ENCODE measurements at places on chromosomes 3 and 15.

DNA sequence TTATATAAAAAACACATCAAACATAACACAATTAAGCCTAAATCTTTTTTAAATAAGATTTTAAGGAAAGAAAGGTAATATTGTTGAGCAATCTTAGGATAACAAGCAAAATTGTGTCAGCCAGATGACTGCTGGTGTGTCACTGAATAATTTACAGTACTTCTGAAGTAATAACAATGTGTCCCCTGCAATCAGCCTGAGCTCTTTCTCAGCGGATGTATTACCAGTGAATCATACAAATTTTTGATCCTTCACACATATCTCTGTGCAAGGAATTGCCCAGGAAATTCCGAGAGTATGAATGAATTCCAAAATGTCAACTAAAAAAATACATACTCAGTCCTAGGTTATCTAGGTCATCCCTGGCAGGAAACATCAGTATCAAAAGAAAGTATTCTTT lies 76.6 kb upstream of the PTX3 start:
- H3K4me1 ChIP-seq, result no peaks in the 10 kb centered on the region
- no peak overlapping the region for H3K27ac ChIP-seq
- H3K27me3 ChIP-seq, result no peaks in the 10 kb centered on the region
- H3K36me3 ChIP-seq, result no peaks in the 10 kb centered on the region

DNA sequence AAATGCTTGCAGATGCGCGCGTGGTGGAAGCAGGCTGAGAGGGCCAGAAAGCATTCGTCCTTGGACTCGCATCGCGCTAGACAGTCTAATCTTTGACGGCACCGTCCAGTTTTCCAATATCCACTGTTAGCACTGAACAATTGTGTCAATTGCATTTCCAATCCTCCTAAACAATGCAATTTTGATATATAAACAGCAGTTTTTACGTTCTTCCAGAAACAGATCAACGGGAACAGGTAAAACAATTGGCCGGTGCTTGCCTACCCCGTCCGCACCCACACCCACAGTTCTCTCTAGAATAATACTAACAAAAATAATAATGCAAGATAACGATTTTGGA lies 17.2 kb downstream of the CPN2 start:
- no peak for DNase-seq
- no peaks in the 10 kb centered on the region for H3K36me3 ChIP-seq
- H3K4me3 ChIP-seq, result peak overlapping the region; percentile 38

- H3K27ac ChIP-seq, result no peak overlapping the region
- H3K4me3 ChIP-seq, result no peak overlapping the region
- H3K4me1 ChIP-seq, result no peaks in the 10 kb centered on the region
- no peaks in the 10 kb centered on the region for H3K27me3 ChIP-seq
Observed at GRCh38 chr15:25171111-25171811, 216.5 kb downstream of the SNRPN start.

GRCh38 chr3:16400106-16400931 lies 113.2 kb downstream of the RFTN1 start:
- peak overlapping the region; percentile 50 for H3K27ac ChIP-seq
- H3K36me3 ChIP-seq, result no peaks in the 10 kb centered on the region
- DNase-seq, result no peak
- H3K27me3 ChIP-seq, result no peaks in the 10 kb centered on the region

DNA sequence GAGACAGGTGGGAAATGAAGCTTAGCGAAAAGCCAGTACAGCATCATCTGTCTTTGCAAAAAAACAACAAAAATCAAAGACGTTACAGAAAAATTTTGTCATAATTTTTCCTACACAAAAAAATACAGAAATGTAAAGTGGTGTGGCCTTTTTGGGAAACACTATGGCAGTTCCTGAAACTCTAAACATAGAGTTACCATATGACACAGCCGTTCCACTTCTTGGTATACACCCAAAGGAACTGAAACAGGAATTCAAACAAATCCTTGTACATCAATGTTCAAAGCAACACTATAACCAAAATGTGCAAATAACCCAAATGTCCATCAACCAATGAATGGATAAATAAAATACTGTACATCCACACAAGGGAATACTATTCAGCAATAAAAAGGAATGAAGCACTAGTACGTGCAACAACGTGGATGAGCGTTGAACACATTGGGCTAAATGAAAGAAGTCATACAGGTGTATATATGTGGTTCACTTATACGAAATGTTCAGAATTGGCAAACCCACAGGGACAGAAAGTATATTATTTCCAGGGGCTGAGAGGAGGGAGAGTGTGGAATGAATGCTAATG lies 46.8 kb downstream of the GLB1 start:
- no peak overlapping the region for H3K4me3 ChIP-seq
- H3K27ac ChIP-seq, result no peak overlapping the region
- peaks cover 30% of the 10 kb centered on the region for H3K36me3 ChIP-seq

GRCh38 chr3:12810013-12810780 lies 13.7 kb downstream of the CAND2 start:
- no peaks in the 10 kb centered on the region for H3K27me3 ChIP-seq
- H3K4me3 ChIP-seq, result peak overlapping the region; percentile 54
- peak; percentile 98 for DNase-seq
- peaks cover 11% of the 10 kb centered on the region for H3K36me3 ChIP-seq
- H3K27ac ChIP-seq, result peak overlapping the region; percentile 85
- peaks cover 19% of the 10 kb centered on the region for H3K4me1 ChIP-seq

DNA sequence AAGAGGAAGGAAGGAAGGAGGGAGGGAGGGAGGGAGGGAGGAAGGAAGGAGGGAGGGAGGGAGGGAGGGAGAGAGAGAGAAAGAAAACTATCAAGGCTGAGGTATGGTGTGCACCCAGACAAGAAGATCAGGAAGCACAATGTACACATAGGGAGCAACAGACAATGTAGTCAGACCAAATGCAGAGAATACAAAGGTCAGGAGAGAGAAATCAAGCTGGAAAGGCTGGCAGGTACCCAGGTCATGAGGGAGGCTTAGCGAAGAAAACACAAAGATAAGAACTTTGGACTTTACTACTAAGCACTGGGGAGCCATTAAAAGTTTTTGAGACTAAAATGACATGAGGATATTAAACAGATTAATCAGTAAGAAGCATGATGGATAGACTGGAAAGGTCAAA lies 176.0 kb upstream of the TMCO5A start:
- H3K27me3 ChIP-seq, result no peaks in the 10 kb centered on the region
- no peak overlapping the region for H3K4me3 ChIP-seq
- no peaks in the 10 kb centered on the region for H3K36me3 ChIP-seq
- no peaks in the 10 kb centered on the region for H3K4me1 ChIP-seq
- peak; percentile 33 for DNase-seq

- peak; percentile 37 for DNase-seq
- peaks cover 67% of the 10 kb centered on the region for H3K36me3 ChIP-seq
- no peaks in the 10 kb centered on the region for H3K4me1 ChIP-seq
- no peaks in the 10 kb centered on the region for H3K27me3 ChIP-seq
- H3K27ac ChIP-seq, result no peak overlapping the region
Observed at GRCh38 chr15:57245130-57245529, 131.2 kb upstream of the CGNL1 start.

GRCh38 chr3:169173636-169174035 lies 489.9 kb downstream of the MECOM start:
- no peaks in the 10 kb centered on the region for H3K36me3 ChIP-seq
- no peak overlapping the region for H3K4me3 ChIP-seq
- peaks cover 27% of the 10 kb centered on the region for H3K4me1 ChIP-seq
- no peak for DNase-seq

- peak; percentile 27 for DNase-seq
- no peaks in the 10 kb centered on the region for H3K27me3 ChIP-seq
- H3K27ac ChIP-seq, result no peak overlapping the region
- H3K36me3 ChIP-seq, result peaks cover 33% of the 10 kb centered on the region
- no peak overlapping the region for H3K4me3 ChIP-seq
Observed at GRCh38 chr3:94082391-94082937, 19.6 kb downstream of the NSUN3 start.

- H3K27ac ChIP-seq, result peak within 1 kb of the TSS; percentile 96
- peaks cover 17% of the 10 kb centered on the region for H3K4me1 ChIP-seq
- peak within 1 kb of the TSS; percentile 84 for H3K4me3 ChIP-seq
- peak; percentile 91 for DNase-seq
- H3K36me3 ChIP-seq, result peaks cover 46% of the 10 kb centered on the region
Observed at GRCh38 chr3:9809615-9810432, at the start of gene TTLL3. Gene TTLL3, plus strand, starts transcription at chr3:9810262. Its CDS starts 400 bp downstream, at chr3:9810662.

DNA sequence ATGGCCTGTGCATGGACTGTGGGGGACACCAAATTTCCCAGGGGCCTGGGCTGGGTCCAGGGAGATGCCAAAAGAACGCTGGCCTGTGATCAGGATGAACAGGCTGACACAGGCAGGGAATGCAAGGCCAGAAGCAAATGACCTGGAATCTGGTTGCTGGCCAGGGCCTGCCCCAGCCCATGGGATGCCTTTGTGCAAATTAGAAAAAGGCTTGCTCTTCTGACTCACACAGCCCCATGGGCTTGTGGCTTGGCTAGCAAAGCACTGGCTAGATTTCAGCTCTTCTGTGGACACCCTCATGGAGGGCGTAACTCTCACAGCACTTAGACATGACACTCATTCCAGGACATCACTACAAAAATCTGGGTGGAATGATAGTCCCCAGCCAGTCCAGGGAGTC lies 356.0 kb downstream of the SHQ1 start:
- peaks cover 14% of the 10 kb centered on the region for H3K4me1 ChIP-seq
- no peaks in the 10 kb centered on the region for H3K36me3 ChIP-seq
- H3K27me3 ChIP-seq, result no peaks in the 10 kb centered on the region

- DNase-seq, result no peak
- no peaks in the 10 kb centered on the region for H3K36me3 ChIP-seq
- H3K27ac ChIP-seq, result no peak overlapping the region
Observed at GRCh38 chr3:140708815-140709214, 31.0 kb downstream of the TRIM42 start.

- H3K4me1 ChIP-seq, result no peaks in the 10 kb centered on the region
- no peaks in the 10 kb centered on the region for H3K27me3 ChIP-seq
- H3K27ac ChIP-seq, result no peak overlapping the region
- no peak overlapping the region for H3K4me3 ChIP-seq
Observed at GRCh38 chr3:115551016-115551415, 72.3 kb upstream of the GAP43 start.

DNA sequence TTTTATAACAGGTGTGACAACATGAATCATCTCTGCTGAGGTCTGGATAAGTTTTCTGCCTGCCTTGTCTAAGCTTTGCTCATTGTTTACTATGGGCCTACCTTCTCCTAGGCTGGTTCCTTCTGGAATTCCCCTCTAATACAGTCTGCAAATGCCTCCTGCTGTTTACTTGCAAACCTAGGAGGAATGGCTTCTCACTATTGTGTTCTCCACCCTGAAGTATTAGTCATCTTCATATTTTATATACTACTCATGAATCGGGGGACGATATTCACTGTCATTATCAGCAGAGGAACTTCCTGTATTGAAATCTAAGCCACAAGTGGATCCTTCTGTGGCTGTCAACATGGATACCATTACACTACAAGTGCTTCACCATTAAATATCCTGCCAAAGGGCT lies 154.8 kb downstream of the PLCL2 start:
- peaks cover 17% of the 10 kb centered on the region for H3K4me1 ChIP-seq
- no peaks in the 10 kb centered on the region for H3K27me3 ChIP-seq
- no peak for DNase-seq
- H3K4me3 ChIP-seq, result no peak overlapping the region
- no peaks in the 10 kb centered on the region for H3K36me3 ChIP-seq

GRCh38 chr3:108345492-108346205 lies 49.3 kb downstream of the HHLA2 start:
- no peaks in the 10 kb centered on the region for H3K4me1 ChIP-seq
- no peak overlapping the region for H3K4me3 ChIP-seq
- H3K27ac ChIP-seq, result no peak overlapping the region
- DNase-seq, result peak; percentile 65

- no peak overlapping the region for H3K4me3 ChIP-seq
- H3K36me3 ChIP-seq, result no peaks in the 10 kb centered on the region
- no peaks in the 10 kb centered on the region for H3K27me3 ChIP-seq
- no peak overlapping the region for H3K27ac ChIP-seq
Observed at GRCh38 chr3:192122832-192123594, 604.3 kb downstream of the FGF12 start.

DNA sequence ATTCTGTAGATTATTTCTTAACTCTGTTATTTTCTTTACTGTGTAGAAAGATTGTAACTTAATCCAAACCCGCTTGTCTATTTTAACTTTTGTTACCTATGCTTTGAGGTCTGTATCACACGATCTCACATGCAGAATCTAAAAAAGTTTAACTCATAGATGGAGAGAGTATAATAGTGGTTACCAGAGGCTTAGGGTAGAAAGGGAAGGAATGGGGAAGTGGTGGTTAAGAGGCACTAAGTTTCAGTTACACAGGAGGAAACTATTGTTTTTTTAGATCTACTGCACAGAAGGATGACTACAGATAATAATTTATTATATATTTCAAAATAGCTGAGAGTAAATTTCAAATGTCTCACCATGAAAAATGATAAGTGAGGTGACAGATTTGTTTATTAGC lies 515.2 kb downstream of the RSL24D1 start:
- no peak overlapping the region for H3K4me3 ChIP-seq
- no peak overlapping the region for H3K27ac ChIP-seq
- no peaks in the 10 kb centered on the region for H3K27me3 ChIP-seq
- DNase-seq, result no peak

- H3K27me3 ChIP-seq, result no peaks in the 10 kb centered on the region
- H3K4me1 ChIP-seq, result no peaks in the 10 kb centered on the region
- H3K27ac ChIP-seq, result no peak overlapping the region
- no peaks in the 10 kb centered on the region for H3K36me3 ChIP-seq
- no peak for DNase-seq
- no peak overlapping the region for H3K4me3 ChIP-seq
Observed at GRCh38 chr3:110139048-110139447, 801.7 kb upstream of the DPPA4 start.

DNA sequence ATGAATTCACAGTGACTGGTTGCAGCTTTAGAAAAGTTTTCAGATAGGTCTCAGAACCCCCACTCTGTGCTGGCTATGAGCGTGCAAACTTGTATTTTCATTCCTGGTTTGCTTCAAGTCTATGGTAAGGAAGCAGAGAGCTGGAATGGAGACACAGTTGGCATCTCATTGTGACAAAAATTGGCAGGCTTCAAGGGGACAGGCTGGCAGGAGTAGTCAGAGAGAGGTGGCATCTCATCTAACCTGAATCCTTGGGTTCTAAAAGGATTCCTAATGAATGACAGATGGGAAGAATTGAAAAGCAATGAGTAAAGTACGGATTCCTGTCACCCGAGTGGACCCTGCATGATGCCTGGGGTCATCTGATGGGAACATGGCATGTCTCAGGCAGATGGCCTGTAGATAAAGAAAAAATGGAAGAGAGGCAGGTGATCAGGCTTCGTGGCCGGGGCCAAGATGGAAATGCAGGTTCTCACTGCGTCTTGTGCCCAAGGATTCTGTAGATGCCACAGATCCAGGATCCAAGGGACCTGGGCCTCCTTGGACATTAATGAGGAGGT lies 89.4 kb upstream of the ABHD17C start:
- no peak overlapping the region for H3K27ac ChIP-seq
- H3K4me1 ChIP-seq, result no peaks in the 10 kb centered on the region
- no peaks in the 10 kb centered on the region for H3K36me3 ChIP-seq
- no peaks in the 10 kb centered on the region for H3K27me3 ChIP-seq
